RPMI7951 (cell line): ENCODE measurements at places on chromosomes 7 and 10.
A peak's percentile ranks its signal among the peaks of the same experiment; 100 is the strongest.

GRCh38 chr10:82866424-82867020 is 991.5 kb downstream of the NRG3 start:
- DNase-seq = peak; percentile 92

- peak; percentile 43 for DNase-seq
These were observed 84.6 kb upstream of the CAPZA2 start for GRCh38 chr7:116777651-116778281.

DNA sequence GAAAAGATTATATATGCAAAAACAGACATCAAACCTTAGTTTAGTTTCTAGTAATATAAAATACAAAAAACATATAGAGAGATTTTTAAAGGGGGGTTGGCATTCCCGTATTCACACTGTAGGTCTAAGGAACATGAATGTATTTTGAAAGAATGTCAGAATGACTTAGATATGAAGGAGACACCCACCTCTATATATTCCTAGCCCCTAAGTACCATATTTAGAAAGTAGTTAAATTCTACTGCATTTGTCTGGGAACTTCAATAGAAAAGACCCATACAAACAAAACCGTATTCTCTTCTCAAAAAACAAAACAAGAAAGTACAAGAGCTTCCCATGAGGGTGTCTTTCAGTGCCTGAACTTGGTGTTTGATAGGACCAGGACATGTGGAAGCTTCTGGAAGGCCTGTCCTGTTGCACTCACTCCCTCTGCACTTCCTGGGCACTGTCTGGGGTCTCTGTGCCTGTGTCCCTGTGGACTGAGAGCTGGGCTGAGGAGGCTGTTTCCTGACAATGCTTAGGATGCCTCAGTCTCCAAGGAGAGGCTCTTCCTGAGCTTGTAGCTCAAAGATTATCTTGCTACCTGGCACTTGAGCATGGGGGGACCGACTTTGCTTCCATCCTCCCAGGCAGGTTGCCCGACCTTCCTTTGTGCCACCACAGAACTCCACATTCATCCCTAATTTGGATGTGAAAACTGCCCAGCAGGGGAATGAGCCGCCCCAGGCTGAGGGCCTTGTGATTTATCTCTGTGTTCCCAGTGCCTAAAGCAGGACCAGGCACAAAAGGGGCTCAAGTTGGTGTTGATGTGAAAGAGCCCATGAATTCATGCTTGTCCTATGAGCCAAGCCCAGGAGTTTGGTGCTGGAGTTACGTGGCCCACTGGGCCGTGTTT is 44.4 kb upstream of the KLF6 start:
- no peak for DNase-seq

DNA sequence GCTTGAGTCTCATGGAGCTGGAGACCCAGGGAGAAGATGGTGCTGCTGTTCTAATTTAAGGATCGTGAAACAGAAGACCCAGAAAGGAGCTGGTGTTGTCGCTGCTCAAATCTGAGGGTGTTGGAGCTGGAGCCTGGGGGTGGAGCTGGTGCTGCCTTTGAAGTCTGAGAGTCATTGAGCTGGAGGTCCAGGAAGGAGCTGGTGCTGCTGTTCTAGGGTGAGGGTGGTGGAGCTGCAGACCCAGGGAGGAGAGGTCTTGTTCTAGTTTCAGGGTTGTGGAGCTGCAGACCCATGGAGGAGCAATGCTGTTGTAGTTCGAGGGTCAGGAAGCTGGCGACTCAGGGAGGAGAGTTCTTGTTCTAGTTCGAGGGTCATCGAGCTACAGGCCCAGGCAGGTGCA is 84.1 kb upstream of the ZNF479 start:
- DNase-seq = peak; percentile 10
